Stimulated activated CD8-positive, alpha-beta memory T cell treated with anti-CD3 and anti-CD28 coated beads, Interleukin-15, amount 100 ng/mL, for 4 hours (primary cell): ENCODE measurements at places on chromosomes 16 and 17.

DNA sequence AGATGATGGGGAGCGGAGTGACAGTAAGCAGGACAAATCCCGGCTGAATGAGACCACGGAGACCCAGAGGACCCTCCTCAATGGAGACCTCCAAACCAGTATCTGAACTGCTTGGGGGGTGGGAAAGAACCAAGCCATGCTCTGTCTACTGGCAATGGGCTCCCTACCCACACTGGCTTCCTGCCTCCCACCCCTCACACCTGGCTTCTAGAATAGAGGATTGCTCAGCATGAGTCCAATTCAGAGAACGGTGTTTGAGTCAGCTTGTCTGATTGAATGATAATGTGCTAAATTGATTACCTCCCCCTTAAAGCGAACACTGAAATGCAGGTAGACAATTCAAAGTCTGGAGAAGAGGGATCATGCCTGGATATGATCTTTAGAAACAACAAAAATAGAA, 5.5 kb downstream of the SSTR2 start:
- no peak for DNase-seq

GRCh38 chr17:36525113-36525512, 9.6 kb downstream of the MYO19 start:
- DNase-seq, result no peak

GRCh38 chr17:82490512-82491195, 28.9 kb upstream of the FOXK2 start:
- no peak for DNase-seq

- DNase-seq, result no peak
Observed at GRCh38 chr16:66991545-66992077, 3.2 kb downstream of the CES4A start.

DNA sequence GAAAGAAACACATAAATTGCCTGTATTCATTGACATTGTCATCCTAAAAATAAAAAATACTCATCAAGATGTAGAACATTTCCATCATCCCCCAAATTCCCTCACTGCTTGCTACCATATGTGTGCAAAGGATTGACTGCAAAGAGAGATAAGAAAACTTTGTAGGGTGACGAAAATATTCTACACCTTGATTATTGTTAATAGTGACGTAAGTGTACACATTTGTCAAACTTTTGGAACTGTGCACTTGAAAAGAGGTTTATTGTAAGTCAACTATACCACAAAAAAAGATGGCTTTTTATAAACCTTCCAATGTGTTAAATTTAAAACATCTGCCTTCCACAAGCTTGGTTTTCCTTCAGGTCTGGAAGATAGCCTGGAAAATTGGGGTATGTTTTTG, 359.5 kb downstream of the CDH8 start:
- no peak for DNase-seq

DNA sequence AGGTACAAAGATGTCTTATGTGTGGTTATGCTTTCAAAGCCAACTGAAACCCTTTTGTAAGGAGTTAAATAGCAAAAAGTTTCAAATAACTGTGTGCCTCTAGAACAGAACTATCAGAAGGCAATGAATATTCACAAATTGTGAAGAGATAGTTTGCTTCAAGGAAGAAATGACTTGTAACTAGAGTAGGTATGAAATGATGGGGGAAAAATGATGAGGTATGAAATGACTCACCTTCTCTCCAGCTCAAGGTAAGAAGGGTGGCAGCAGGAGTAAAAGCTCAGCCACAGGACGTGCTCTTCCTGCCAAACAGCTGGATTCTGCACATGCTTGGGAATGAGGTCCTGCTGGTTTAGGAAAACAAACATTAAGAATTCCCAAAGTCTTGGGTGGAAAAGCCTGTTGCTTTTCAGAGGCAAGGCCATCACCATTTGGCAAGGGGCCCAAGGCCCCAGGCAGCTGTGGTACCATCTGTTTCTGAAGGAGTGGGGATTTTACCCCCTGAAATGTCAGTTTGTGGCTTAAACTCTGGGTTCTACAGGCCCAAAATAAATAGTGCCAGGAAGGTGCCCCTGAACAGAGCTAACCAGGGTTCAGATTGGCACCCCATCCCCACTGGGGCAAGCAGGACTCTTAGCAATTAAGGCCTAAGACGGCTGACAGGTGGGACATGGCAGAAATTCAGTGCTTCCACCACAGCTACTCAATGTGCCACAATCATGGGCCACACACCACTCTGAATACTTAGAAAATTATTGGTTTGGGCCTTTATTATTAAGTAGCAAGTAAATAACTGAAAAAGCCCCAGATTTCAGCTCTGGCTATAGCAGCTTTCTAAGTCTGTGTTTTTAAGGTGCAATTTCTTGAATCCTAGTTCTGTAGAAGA, 13.3 kb downstream of the HERPUD1 start:
- DNase-seq, result no peak

DNA sequence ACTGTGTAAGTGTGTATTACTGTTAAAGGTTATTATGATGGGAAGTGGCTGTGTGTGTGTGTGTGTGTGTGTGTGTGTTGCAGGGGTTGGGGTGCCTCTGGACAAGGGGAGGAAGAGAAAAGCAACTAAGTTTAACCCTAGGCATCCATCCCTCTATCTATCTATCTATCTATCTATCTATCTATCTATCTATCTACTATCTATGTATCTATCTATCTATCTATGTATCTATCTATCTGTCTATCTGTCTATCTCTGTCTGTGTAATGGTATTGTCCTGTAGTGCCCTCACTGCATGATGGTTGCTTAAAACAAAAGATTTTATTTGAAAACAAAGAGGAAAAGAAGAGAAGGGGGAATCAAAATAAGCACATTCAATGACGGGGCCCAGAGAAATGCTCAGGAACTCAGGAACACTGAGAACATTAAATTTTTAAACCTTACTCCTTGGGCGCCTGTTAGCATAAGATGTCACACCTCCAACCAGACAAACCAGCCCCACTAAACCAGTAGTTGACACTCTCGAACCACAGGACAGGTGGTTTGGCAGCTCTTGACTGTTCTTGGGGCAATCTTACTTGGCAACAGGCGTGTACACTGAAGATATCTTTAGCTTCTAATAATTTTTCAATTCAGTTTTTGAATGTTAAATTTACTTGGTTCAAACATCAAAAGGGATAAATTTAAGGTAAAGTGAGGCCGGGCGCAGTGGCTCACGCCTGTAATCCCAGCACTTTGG, 5.1 kb upstream of the RPL26 start:
- no peak for DNase-seq

DNA sequence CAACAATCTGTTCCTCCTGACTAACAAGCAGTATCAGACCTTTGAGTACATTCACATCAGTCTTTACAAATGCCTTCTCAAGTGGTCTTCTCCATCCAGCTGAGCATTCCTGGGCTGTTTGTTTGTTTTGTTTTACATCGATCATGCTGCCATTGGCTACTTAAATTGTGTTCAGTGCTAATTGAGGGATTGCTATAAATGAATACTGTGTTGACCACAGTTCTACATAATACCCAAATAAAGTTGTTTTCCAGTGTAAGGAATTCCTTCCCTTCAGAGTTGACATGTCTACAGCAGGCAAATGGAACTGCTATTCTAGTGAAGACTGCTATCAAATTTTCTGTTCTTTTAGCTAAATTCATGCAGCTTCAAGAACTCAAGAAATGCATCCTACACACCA, 3.2 kb downstream of the CDH8 start:
- DNase-seq, result no peak

DNA sequence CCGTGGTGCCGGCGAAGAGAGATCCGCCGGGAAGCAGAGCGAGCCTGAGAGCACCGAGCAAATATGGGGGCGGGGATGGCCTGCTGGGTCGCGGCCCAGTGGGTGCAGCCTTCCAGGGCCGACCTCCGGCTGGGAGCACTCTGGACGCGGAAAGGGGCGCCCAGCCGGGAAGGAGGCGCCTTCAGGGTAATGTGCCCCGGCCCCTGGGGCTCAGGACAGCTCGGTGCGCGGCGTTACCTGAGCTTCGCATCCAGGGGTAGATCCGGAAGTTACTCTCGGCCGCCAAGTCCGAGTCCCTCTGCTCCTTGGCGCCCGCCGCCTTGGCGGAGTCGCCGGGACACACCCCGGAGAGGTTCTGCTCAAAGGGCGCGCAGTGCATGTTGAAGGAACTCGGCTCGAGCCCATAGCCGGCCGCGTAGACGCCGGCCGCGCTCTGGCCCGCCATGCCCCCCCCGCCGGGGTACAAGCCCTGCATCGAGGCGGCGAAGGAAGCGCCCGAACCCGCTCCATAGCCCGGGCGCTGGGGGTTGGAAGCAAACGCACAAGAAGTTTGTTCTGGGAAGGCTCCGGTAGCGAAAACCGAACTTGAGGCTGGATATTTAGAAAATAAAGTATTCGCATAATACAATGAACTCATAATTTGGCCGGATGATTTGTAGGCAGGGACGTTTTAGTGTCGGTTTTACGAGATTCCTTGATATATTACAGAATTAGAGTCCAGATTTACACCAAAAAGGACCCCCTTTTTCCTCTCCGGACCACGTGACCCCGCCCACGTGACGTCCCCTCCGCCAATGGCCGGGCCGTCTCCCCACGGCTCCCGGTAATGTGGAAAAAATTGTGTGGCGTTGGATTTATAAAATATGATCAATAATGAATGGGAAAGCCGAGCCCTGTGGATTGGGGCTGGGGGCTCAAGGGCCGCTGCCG, at the start of gene HOXB7:
Gene HOXB7 (minus strand): TSS at position 736 of the 930 bp plus-strand sequence. CDS start 99 bp downstream, at position 637.
- peak; percentile 39 for DNase-seq
